ENCODE measurements at places on chromosomes 16 and 17.
A peak's percentile ranks its signal among the peaks of the same experiment; 100 is the strongest.

GRCh38 chr17:59149841-59150511 is 5.0 kb downstream of the SKA2 start:
- DNase-seq, result no peak

DNA sequence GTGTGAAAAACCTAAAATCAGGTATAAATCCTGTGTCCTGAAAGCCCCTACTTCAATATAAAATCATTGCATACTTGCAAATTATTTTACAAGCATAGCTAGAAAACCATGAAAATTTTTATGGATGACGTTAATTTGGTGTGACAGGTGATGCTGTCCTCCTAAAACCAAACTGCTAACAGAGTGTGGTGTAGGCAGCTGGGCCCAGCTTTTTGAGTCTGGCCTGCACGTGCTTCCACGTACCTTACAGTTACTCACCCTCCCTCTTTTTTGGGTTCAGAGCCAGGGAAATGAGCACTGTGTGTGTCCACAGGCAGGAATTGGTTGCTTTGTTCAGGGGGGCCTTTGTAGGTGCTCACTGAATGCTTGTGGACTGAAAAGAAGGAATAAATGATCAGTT is 36.4 kb downstream of the CLEC16A start:
- DNase-seq, result no peak

DNA sequence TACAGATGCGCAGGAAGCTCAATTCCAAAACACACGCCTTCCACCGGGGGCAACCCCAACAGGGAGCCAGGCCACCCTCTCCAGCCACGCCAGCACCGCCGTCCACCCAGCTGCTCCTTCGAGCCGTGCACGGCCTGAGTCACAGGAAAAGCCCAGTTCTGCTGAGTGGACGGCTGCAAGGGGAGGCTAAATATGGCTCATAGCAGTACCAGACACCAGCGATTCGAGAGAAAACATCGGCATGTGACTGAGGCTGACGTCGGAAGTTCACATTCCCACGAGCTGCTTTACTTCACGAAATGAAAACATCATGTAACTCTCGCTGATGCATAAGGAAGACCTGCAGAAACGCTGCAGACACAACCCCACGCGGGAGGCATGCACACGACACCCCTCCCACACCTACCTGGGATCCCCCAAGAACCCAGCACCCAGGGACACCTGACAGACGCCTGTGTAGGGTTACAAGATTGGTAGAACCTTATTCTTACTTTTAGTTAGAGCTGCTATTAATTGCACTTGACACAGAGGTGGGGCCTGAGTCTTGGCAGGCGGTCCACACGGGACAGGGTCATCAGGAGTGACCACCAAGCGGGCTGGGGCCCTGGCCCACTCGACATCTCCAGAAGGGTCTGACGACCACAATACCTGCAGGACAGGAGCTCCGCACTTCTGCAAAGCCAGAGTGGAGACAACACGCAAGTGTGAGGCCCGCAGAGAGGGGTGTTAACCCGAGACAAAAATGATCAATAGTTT is 116.8 kb downstream of the ANKRD11 start:
- DNase-seq, result no peak

GRCh38 chr17:69367298-69367697 is 40.4 kb upstream of the ABCA5 start:
- no peak for DNase-seq

DNA sequence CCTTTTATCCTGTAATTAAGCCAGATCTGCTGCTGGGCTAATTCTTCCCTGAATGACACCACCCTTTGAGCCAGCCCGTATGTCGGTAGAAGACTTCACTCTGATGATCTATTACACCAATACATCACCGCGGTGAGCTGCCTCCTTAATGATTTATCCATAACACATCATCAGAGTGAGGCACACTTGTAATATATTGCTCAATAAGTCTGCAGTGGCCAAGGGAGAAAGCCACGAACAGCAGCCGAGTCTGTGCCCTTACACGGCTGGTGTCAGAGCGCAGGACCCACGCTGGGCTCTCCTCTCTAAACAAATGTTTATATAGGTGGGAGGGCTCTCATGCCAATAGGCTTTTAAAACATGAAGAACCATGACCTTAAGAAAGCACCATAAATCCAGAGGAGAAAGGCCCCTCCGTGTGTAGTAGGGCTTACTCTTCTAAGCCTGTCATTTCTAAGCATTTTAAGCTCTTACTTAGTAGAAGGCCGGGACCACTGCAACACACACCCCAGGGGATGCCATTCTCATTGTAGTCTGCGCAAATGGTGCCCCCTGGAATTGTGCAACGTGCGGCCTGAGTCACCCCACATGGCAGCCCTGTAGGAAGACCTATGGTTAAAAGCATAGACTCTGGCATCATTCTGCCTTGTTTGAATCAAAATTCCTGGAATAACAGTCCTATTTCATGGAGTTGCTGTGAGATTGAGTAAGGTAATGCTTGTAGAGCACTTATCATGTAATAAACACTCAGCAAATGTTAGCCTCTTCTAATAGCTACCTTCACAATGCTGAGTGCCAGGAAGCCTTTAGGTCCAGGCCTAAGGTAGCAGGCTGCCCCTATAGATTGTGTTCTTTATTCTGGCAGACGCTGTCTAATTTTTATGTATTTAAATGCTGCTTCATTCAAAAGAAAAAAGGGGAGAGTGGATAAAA is 26.1 kb downstream of the MRPS23 start:
- no peak for DNase-seq

DNA sequence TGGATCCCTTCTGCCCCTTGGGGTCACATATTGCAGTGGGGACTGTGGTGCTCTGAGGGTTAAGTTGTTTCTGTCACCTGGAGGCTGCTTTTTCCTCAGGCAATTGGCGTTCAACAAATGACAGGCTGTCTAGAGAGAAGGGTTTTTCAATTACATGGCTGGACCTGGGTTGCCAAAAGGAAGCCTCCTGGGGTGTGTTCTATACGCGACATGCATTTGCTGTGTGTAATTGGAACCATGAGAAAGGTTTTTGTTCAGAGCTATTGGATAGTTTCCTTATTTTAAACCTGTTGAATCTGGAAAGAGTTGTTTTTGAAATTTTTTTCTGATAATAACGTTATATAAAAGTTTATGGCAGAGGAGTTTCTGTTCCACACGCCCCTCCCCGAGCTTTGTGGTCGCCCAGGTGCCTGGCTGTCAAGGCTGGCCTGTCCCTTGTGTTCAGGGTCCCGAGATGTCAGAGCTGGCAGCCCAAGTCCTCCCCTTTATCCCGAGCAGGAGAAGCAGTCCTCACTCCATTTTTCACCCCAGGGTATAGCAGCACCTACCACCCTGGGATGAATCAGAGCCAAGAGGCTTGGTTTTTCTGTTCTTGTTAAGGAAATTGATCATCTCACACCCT is 26.1 kb upstream of the ZNF750 start:
- DNase-seq, result peak; percentile 13

GRCh38 chr16:81652798-81653505 is 126.1 kb upstream of the PLCG2 start:
- DNase-seq, result no peak

DNA sequence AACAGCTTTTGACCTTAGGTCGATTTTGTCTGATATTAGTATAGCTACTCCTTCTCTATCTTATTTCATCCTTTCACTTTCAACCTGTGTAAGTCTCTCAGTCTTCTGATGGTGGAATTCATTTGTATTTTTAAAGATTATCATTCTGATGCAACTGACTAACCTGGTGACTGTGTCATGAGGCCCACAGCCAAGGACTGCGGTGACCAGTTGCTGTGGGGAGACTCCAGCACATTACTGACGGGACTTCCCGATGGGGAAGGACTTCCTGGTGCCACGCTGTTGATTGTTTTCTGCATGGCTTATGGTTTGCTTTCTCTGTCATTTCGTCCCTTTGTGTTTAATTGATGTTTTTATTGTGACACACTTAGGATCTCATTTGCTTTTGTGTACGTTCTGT is 34.2 kb downstream of the RMI2 start:
- no peak for DNase-seq

DNA sequence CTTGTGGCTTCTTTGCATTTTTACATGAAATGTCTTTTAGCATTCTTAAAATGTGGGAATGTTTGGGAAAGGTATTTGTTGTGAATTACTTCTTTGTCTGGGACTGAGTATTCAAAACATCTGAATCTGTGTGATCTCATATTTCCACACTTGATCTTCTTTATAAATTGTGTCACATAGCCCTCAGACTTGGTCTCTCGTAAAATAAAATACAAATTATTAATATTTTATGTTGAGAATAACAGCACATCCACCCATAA is 81.9 kb downstream of the TUBD1 start:
- no peak for DNase-seq

DNA sequence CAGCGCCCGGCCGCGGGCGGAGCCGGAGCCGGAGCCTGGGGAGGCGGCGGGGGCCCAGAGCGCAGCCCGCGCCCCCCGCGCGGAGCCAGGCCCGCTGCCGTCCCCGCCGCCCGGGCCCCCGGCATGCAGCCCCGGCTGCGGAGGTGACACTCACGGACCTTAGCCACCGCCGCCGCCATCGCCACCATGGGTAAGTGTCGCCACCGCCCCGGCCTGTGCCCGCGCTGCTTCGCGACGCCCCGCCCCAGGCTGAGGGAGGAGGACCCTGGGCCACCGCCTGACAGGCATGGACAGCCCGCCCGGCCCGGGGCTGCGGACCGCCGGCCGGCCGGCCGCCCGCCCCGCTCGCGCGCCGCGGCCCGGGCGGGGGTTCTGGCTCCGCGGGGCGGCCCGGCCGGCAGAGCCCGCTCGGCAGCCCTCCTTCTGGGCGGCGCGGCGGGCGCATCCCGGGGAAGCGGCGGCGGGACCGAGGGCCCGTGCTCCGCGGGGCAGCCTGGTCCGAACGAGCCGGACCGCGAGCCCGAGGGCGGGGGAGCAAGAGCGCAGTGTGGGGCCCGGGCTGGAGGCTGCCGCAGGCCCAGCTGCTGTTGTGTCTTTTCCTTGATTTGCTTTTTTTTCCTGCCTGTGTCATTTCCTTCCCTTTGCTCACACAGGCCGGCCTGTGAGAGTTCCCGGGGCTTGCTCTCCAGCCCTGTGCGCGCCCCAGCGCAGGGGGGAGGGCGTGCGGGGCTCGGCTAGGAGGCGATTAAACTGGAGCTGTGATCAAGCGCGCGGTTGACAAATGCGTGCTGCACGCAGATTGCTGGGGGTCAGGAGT is 565 bp downstream of the MAP3K3 start:
- DNase-seq, result peak; percentile 59

- DNase-seq, result no peak
Measured at GRCh38 chr17:66300956-66301355, 1.5 kb upstream of the PRKCA start.

DNA sequence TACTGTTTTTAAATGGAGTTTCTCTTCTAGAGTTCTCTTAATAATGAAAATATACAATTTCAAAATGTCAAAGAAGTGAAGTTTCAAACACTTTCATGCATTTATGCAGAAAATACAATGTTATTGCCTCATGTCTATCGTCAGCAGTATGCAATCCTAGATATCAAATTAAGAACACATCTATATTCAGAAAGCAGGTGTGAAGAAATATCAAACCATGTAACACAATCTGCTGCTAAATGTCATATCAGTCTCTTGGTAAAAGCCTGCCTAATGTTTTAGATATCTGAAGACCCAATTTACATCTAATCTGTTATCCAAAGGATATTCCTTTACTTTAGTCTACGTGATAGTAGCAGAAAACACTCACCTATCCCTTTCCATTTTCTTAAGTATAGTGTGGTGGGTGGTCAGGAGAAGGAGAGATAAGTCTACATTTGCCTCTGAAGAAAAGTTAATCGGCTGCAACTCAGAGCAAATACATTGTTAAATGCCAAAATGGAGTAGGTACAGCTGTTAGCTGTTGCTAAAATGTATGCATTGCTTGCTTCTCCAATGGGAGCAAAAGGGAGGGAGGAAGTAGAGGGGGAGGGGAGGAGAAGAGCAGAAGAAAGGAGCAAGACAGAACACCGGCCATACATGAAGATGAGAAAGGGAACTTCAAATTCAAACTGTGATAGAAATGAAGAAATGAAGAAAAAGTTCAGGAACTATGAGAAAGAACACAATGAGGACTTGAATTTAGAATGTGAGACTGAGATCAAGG is 64.9 kb downstream of the ITFG1 start:
- DNase-seq, result no peak

- DNase-seq, result no peak
Measured at GRCh38 chr17:51643702-51644490, 383.6 kb downstream of the UTP18 start.

DNA sequence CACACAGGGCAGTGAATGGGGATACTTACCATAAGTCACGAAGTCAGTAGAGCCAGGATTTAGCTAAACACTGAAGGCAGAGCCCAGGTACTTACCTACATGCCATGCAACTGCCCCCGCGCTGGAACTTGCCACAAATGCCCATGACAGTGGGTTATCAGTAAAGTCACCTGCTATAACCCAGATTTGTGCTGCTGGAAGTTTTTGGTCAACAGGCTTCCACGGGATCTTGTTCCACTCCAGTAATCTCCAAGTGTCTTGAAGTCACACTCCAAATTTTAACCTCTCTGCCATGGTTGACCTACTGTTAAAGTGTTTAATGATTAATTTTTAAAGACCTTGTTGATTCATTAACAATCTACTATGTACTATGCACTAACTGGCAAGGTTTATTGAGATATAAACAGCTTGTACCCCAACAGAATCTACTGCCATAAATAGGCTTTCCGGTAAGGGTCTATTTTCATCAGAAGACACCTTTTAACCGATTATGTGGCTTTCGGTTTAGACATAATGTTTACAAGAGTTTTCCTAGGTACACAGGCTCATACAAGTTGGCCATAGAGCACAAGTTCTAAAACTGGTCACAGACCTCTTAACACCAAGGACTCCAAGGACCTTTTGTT is 6.3 kb upstream of the SLC5A11 start:
- no peak for DNase-seq

DNA sequence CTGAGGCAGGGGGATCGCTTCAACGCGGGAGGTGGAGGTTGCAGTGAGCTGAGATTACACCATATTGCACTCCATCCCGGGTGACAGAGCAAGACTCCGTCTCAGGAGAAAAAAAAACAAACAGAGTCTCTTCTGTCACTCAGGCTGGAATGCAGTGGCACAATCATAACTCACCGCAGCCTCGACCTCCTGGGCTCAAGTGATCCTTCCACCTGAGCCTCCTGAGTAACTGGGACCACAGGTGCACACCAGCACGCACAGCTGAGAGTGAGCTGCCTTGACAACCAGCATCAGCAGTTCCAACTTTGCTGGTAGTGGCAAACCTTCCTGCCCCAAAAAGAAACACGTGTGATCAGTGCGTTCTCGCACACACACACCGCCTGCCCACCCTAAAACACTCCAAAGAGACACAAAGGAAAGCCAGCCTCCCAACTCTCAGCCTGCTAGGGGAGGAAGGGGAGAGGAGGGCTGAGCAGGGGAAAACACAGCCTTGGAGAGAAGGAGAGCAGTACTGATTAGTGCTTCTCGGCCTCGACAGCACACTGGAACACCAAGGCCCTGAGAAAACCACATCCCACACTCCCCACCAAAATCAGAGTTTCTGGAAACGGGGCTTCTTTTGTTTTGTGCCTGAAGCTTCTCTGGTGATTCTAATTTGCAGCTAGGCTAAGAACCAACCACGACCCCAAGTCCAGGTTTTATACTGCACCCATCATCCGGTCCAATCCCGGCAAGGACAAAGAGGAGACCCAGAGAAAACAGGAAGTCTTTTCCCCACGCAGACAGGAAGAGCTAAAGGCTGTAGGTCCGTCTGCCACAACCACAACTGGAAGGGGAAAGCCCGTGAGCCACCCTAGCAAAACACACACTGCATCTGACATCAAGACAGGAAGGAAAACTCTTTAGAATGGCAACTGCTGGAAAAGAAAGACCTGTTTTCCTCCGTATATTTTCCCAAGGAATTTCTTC is 28.8 kb downstream of the ZCCHC14 start:
- DNase-seq, result peak; percentile 54

GRCh38 chr17:58268774-58269556 is 11.8 kb downstream of the MPO start:
- no peak for DNase-seq

GRCh38 chr16:17166095-17166494 is 304.7 kb downstream of the XYLT1 start:
- no peak for DNase-seq

- no peak for DNase-seq
Measured at GRCh38 chr16:12288537-12289174, 312.1 kb downstream of the SNX29 start.
